Myocyte (in vitro differentiated cells): ENCODE measurements at places on chromosomes 12 and 14.

DNA sequence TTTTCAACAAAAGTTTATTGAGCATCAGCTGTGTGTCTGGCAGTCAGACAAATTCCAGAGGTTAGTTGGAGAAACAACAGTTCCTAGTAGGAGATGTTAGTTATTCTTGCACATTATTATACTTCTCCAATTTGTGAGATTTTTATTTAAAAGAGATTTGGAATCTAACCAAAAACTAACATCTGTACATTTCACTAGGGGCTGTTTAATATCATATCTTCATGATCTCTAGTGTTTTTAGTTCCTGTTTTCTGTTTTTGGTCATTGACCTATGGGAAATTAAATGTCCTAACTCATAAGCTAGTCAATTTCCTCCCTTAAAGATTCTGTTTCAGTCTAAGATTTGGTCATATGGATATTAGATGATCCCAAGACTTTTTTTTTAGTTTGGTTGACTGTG, 34.1 kb upstream of the KLHDC2 start:
- DNase-seq, result no peak

GRCh38 chr12:45671254-45671653, 58.3 kb upstream of the ARID2 start:
- peak; percentile 85 for DNase-seq

DNA sequence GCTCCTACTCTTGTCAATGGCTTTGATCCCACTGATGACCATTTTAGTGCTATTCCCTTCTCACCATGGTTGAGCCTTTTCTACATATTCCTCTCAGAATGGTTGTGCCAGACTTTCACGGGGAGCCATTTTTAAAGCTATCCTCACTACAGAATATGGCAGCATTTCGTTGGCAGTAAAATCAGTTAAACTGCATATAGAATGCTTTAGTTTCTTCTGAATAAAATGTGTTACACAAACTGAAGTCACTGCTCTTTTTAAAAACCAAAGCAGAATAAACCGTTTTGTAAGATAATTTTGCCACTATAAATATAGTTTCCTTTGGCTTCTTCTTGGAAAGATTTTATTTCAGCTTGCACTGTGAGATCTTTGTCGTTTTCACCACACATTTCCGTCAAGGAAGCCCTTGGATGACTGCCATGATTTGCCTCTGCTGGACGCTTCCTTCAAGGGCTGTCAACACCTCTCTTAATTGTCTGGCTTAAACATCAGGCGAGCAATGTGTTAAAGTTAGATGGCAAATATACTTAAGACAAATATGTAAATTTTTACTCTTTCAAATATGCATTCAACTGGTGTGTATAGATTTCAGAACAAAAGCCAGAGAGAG, 624.2 kb downstream of the DIO2 start:
- DNase-seq, result peak; percentile 52

DNA sequence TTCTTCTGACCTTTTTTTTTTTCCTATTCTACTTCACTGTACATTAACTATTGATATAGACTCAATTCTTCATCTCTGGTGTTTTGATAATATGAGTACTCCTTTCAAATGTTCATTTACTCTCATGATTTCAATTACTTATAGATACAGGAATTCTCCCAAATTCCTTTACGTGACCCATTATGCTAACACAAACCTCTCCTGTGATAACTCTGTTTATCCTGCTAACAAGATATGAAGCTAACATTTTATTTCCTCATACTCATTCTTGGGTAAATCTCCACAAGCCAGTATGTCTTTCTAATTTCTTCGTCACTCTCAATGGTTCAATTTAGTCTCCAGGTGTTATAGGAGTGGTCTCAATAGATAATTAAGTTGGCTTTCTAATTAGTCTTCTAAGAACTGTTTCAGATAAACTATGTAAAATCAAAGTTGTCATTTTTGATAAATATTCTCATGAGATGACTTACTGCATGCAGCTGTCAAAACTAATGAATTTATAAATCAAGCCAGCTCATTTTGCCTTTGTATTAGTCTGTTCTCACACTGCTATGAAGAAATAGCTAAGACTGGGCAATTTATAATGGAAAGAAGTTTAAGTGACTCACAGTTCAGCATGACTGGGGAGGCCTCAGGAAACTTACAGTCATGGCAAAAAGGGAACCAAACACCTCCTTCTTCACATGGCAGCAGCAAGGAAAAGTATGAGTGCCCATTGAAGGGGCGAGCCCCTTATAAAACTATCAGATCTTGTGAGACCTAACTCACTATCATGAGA, 130.6 kb upstream of the MYF6 start:
- no peak for DNase-seq

DNA sequence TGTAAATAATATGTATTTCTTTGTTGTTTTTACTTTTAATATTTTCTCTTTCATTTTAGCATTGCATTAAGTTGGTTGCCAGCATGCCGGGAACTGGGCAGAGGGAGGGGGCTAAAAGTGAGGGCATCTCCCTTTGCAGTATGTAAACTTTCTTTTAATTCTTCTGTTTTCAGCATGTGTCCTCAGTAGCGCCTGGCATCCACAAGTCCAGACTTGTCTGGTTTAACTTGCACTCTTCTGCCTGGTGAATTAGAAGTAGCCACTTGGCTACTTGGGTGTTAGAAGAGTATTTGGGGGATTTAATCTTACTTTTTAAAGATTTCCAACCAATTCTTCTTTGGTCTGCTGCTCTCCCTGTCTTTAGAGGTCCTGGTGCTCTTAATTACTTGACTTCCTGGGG, 117.2 kb upstream of the SCAF11 start:
- no peak for DNase-seq

GRCh38 chr12:98645572-98646067, 530 bp downstream of the APAF1 start:
- DNase-seq, result peak; percentile 22

DNA sequence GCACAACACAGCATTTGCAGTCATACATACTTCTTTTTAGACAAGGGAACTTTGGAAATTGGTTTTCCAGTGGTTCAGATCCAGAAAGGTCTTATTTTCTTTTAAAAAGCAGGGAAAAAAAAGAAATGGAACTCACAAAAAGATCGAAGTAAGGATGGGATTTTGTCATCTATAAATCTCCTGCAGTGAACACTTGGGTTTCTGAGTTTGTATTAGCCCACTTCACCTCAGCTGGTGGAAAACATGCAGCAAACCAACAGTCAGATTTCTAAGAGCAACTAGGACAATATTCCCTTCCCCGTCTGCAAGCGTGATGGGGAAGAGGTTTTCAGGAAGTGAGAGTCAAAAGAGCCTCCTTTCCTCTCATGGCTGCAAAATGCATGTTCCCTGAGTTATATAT, 4.6 kb downstream of the MYF5 start:
- DNase-seq, result peak; percentile 47

DNA sequence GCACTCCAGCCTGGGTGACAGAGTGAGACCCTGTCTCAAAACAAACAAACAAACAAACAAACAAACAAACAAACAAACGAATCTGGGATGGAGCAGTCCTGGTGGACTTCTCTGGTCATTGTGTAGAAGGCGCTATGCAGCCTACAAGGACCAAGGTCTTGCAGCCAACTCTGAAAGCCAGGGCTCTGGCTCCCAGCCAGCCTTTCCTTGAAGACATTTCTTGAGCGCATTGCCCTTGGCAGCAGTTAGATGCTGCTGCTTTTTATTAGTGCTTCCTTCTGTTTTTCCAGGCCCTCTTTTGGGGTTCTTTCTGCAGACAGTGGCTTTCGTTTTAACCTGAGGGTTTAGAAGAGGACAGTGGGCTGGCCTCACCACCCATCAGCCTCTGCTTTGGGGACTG, 20.2 kb downstream of the CCDC177 start:
- DNase-seq, result no peak

GRCh38 chr14:90616313-90616712, 199.9 kb downstream of the TTC7B start:
- no peak for DNase-seq

- no peak for DNase-seq
These were observed 28.2 kb downstream of the FGF6 start for GRCh38 chr12:4417455-4417854.

DNA sequence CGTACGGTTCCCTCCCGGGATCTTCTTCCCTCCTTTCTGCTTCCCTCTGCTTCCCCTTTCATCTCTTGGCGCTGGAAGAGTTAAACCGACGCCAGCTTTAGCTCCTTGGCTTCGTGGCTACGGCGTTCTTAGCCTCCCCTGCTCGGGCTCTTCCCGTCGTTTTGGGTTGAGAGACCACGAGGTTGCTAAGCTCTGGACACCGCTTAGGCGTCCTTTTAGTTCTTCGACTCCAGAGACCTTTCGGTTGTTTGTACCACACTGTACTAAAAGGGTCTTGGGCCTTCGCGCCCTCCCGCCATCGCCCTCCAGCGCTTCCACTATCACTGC, 545 bp downstream of the CPSF2 start:
- peak; percentile 58 for DNase-seq

DNA sequence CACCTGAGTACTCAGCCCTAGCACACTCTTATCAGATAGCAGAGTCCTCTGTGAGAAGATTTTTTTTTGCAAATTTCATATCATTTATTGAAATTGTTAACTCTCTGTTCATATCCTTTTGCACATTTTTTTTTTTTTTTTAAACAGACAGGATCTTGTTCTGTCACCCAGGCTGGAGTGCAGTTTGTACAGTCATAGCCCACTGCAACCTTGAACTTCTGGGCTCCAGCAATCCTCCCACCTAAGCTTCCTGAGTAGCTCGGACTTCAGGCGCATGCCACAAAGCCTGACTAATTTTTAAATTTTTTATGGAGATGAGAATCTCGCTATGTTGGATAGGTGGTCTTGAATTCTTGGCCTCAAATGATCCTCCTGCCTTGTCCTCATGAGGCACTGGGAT, 4.3 kb downstream of the PARP2 start:
- no peak for DNase-seq

- DNase-seq, result peak; percentile 92
These were observed 61.5 kb upstream of the PTGR2 start for GRCh38 chr14:73789989-73790581.

- DNase-seq, result no peak
These were observed 87.3 kb downstream of the SUDS3 start for GRCh38 chr12:118463677-118464076.

- no peak for DNase-seq
These were observed 1115.8 kb upstream of the ATXN7L3B start for GRCh38 chr12:73421832-73422231.

DNA sequence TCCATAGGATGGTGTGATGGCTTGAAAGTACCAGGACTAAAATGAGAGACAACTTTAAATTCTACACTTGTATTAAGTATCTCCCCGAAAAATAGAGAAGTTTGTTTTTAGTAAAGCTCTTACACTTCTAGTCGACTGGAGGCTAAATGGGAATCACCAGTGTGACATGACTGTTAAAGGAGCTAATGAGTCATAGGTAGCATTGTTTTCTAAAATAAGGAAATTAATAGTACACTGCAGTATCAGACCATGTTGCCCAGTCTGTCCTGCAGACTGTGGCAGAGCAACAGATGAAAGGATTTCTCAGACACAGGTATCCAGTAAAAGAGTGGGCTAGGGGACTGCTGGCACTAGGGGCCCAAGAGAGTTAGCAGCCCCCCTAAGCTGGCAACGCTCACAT, 140.1 kb downstream of the TMEM117 start:
- peak; percentile 28 for DNase-seq

- no peak for DNase-seq
These were observed 1.9 kb upstream of the ARL6IP4 start for GRCh38 chr12:122978507-122978955.

GRCh38 chr14:102683399-102684297, 91.2 kb downstream of the RCOR1 start:
- no peak for DNase-seq

DNA sequence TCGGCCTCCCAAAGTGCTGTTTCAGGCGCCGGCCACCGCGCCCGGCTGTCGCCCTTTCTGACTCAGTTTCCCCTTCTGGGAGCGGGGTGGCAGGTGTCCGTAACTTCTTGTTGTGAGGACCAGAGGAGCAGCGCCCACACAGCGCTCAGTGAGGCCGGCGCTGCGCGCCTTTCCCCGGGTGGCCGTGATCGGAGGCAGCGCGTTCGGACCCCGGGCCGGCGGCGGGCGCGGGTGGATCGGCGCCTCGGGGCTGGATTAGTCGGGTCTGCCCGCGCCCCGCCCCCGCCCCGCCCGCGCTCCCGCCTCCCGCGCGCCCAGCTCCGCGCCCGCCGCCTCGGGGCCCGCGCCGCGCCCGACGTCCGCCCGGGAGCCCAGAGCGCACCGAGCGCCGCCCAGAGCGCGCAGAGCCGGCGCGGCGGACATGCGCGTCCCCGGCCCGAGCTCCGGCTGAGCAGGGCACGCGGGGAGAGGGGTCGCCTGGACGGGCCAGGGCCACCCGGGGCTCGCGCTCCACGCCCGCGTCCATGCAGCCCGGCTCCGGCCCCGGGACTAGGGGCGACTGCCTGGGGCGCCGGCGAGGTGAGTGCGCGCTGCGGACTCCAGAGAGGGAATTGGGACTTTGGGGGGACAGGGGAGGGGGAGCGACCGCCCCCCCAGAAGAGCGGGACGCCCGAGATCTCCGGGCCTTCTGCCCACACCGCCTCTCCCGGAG, 50.6 kb downstream of the LRCOL1 start:
- peak; percentile 41 for DNase-seq

DNA sequence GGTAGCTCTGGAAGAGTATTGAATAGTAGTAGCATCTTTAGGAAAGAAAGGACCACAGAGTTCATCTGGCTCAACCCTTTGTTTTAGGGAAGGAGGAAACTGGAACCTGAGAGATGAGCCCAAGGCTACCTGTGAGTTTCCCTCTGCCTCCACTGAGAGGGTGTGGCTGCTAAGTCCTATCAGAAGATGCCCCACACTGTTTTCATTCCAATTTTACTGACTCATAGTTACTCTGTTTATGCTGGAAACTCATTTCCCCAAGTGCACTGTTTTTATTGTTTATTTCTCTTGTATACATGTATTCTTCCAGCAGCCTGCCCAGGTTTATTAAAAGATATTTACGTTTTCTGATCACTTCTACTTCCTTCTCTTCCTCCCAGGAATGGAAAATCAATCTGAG, 127.4 kb upstream of the ARHGAP5 start:
- DNase-seq, result no peak

- DNase-seq, result no peak
These were observed 150.6 kb downstream of the NTF3 start for GRCh38 chr12:5582541-5582940.

GRCh38 chr12:98973395-98973794, 328.3 kb downstream of the APAF1 start:
- no peak for DNase-seq

GRCh38 chr12:57477710-57478681, 1.7 kb downstream of the ARHGAP9 start:
- DNase-seq, result no peak

- no peak for DNase-seq
These were observed 737.7 kb downstream of the DIO2 start for GRCh38 chr14:79473651-79474050.

DNA sequence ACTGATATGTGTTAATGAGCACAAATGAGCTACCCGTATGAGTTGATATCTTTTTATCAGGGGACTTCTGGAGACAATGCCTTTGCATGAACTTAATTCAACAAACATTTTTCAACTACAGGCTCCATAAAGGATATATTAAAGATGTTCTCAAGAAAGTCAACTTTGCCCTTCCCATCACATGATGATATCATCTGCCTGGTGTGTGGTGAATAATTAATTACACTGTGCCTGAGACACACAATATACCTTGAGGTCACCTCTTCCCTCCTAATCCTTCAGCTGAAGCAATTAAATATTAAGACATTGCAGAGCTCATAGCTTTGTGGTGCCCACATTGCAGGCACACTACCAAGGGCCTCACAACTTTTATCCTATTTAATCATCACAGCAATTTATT, 22.3 kb upstream of the NTF3 start:
- no peak for DNase-seq
